CD4-positive, alpha-beta T cell treated with Interleukin-10 for 1 hour (primary cell): ENCODE measurements at places on chromosomes 4 and X.

DNA sequence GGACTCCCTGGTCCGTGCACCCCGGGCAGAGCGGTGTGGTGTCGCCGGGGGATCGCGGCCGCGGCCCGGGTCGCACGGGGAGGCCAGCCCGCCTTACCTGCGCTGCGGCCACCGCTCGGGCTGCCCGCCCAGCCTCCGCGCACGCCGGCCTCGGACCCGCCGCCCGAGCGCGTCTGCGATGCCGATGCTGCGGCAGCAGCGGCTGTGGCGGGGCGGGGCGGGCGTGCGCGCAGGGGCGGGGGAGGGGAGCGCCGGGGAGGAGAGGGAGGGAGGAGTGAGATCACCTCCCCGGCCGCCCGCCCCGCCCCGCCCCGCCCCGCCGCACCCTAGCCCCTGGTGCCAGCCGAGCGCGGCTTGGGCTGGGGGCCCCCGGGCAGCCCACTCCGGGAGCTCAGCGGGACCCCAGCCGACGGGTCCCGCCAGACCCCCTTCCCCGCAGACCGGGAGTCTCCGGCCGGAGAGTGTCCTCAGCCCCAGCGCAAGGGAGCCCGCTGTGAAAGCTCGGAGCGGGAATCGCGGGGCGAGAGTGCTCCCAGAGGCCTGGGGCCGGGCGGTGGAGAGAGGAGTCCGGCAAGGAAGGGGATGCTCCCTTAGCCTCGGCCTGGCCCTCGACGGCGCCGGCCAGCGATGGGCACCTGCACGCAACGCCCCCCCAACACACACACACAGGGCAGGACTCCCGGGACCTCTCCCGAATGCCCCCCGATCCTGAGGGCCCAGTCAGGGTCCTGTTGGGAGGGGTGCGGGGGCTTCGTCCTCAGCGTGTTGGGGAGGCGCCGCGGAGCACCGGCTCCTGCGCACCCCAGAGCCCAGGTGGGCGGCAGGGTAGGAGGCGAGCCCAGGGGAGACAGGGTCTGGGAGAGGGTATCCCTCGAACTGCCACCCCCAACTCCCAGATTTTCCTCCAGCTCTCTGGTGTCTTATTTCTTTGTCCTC is at the start of gene L1CAM:
TSS of gene L1CAM (minus strand) at position 206 of the 936 bp plus-strand sequence. CDS start 10,337 bp downstream, outside the sequence.
- DNase-seq, result peak; percentile 31

- no peak for DNase-seq
Measured at GRCh38 chr4:17492876-17493275, 19.0 kb downstream of the QDPR start.

GRCh38 chr4:100042235-100042634 is 92.2 kb upstream of the H2AZ1 start:
- no peak for DNase-seq

- no peak for DNase-seq
Measured at GRCh38 chr4:121877041-121877773, 6.9 kb upstream of the BBS7 start.

GRCh38 chr4:146232131-146232722 is 17.9 kb downstream of the REELD1 start:
- DNase-seq, result no peak

- DNase-seq, result no peak
Measured at GRCh38 chr4:135949931-135950330, 1582.4 kb downstream of the PCDH18 start.

DNA sequence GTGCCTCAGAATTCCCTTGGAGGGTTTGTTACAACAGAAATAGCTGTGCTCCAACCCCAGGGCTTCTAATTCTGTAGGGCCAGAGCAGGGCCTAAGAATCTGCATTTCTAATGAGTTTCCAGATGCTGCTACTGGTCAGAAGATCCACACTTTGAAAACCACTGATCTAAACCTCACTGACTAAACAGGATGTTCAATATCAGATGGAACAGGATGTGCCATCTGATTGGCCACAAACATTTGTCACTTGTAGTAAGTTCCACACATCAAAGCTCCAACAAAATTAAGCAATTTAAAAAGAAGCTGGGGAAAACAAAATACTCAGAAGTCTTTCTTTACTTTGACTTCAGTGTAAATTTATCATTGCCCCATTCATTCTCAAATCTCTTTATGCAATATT is 14.3 kb downstream of the CASK start:
- peak; percentile 51 for DNase-seq
